ENCODE measurements at places on chromosomes 7 and 10.
A peak's percentile ranks its signal among the peaks of the same experiment; 100 is the strongest.

DNA sequence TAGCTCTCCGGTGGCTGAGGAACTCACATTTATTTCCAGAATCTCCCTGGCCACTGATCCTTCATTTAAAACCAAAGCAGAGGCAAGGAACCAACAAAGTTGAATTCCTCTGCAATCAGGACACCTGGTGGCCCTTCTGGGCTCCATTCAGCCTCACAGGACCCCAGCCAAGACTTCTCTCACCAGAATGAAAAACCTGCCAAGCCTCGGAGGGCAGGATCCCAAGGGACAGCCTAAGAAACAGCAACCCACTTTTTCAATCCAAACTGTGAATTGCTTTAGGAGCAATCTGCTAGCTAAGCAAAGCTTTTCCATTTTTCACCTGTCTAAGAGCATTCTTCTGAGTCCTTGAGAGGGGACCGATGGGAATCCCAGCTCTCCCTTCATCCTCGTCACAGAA is 34.6 kb downstream of the OAT start:
- DNase-seq, result no peak

- no peak for DNase-seq
Observed at GRCh38 chr10:6841761-6842160, 261.7 kb upstream of the PRKCQ start.

GRCh38 chr10:90407131-90407530 is 450.7 kb downstream of the HTR7 start:
- peak; percentile 69 for DNase-seq

- no peak for DNase-seq
Observed at GRCh38 chr7:128937271-128937646, 468 bp upstream of the IRF5 start.

All from ELR (cell line).